ENCODE measurements at places on chromosomes 6 and 20. TPM values are rescaled to one million over a fixed set of nuclear protein-coding genes. Genes with fewer than 3 reads are reported as not detected.

- no peak for DNase-seq
Observed at GRCh38 chr20:18101125-18101810, 36.4 kb upstream of the KAT14 start.

DNA sequence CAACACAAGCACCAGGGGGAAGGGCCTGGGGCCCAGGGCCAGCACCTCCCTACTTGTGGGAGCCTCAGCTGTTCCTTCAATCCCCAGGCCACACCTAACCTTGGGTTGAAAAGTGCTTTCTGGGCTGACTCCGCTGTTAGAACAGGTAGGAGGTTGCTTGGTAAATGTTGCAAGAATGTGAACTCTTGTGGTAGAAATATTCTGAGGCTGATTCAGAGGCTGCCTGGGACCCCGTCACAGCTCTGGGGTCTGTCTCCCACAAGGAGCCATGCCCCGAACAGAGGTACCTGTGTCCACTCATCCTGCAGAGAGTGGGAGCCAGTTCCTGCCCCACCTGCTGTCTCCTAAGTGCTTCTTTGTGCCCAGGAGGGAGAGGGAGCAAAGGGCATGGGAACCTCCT, 14.4 kb upstream of the MAS1L start:
- no peak for DNase-seq

DNA sequence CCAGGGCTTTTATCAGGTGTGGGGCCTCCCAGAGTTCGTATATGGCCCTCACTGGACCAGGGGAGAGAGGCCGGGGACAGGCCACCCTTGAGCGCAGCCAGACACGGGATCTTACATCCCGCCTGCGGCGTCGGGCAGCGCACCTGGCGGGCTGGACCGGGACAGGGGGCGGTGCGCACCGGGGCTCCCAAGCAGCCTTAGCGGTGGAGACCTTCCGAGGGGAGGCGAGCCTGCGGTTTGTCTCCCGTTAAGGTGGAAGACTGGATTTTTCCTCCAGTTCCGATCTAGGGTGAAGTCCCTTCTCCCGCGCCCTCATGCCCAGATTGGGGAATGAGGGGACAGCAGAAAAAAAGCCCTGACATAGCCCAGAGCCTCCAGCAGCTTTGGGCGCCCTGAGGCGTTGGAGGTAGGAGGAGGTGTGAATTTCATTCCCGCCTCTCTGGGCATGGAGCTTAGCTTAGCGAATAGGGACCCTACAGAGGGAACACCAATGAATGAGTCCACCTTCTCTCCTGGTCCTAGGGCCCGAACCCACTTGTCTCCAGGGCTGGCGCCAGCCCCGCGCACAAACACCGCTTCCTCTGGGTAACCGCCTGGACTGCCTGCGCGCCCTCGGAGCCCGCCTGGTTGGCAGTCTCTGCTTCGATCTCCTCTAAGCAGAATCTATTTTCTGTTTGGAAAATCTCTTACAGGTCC, 6.7 kb upstream of the LAMP5 start:
- peak; percentile 10 for DNase-seq

DNA sequence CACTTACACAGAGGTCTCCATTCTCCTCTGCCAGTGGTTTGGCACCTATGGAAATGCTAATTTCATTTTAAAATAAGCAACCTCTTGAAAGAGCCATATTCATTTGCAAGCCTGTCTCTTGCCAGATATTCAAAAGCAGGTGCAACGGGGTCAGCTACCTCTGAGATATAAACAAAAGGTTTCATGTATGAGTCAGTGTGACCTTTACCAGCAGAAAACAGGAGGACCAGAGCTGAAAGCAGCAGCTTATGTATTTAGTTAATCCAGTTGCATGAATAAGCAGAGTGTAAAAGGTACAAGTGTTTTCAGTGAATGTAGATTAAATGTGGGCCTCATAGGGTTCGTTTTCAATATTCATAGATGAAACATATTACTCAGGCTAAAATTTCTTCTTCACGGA, 56.0 kb downstream of the TENT5A start:
- no peak for DNase-seq

TREM1 gene
- 0.56 TPM for polyA plus RNA-seq

EYS gene
- polyA plus RNA-seq, result 0.84 TPM

PTCRA gene
- polyA plus RNA-seq, result not detected

DNA sequence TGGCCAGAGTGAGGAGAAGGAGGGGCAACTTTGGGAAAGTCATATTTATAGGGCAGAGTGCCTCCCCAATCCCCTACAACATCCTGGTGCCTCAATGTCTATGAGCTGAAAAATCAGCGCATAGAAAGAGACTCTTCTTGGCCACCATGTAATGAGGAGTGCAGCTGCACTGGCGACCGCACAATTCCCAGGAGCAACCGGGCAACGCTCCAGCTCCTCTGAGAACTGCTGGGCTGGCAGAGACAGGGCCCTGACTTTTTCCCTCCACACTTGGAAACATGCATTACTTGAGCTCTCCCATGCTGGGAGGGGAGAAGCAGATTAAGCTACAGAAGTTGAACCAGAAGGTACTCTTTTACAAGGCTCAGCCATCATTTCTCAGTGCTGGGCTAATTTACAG, 31.4 kb upstream of the MARCKS start:
- DNase-seq, result peak; percentile 85

DNA sequence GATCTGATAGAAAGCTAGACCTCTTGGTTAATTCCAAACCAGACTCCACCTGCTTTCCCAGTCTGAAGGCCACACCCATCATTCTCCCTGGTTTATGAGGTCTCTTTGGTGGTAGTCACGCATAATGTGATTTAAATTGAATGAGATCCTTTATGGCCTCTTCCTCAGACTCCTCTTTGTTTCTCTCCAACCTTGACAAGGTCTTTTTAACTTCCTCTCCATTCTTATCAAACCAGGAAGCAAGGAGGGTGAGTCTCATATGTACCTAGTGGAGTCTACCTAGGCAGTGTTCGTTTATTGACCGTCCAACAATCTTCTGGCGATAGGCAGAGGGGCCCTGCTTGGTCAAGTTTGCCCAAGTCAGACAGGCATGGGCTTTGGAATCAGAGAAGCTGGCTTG, 184.2 kb upstream of the LAMP5 start:
- no peak for DNase-seq

DNA sequence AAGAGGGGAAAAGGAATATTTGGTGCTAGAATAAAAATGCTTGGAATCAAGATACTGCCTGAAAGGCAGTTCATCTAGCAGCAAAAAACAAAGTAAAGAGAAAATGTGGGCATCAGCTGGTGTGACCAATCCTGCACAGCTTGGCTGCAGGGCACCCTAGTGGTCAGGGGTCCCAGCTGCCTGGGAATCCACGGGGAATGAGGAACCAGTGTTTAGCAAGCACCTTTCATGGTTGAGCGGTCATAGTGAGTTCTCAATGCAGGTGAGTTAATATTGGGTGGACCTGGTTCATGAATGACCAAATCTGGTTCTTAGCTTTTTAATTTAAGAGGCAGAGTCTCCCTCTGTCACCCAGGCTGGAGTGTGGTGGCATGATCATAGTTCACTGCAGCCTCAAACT, 53.3 kb downstream of the CAP2 start:
- DNase-seq, result no peak

- DNase-seq, result no peak
Observed at GRCh38 chr6:118320652-118321051, 227.4 kb upstream of the PLN start.

GRCh38 chr6:73129653-73130443, 95.4 kb downstream of the KHDC1L start:
- DNase-seq, result peak; percentile 49

NKAPL gene
- polyA plus RNA-seq, result 1.9 TPM

DNA sequence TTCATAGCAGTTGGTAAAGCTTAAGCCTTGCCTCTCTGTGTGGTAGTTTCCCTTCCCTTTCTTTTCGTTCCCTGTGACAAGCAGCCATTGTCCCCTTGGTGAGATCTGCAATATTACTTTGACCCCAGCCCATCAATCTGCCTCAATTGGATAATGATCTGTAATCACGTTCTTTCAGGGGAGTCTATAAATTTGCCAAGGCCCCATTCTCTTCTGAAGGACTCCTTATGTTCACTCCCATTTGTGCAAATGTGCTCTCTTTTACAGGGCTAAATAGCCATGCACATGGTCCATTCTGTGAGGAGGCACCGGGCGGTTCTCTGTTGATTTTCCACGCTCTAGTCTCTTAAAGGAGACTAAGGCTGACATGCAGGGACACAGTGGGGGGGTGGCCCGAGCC, 660.4 kb upstream of the SLC35B3 start:
- DNase-seq, result no peak

- no peak for DNase-seq
Observed at GRCh38 chr6:113365191-113365590, 492.0 kb upstream of the MARCKS start.

MC3R gene
- not detected for polyA plus RNA-seq

DNA sequence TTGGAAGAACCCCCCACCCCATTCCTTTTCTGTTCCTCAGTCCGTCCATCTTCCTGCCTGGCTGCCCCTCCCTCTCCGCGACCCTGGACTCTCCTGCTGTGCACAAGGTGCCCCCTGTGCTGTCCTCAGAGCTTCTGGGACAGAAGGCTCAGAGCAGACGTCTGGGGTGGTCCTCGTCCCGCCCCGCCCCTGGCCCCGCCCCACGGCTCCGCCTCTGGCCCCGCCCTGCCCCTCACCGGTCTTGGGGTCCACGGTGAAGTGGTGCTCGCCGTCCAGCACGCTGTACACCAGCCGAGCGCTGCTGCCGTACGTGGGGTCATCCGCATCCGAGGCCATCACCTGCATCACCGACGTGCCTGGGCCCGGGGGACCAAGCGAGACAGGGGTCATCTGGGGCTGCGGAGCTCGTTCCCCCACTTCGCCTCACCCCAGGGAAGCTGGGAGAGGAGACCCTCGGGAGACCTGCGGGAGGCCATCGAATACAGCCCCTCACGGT, 81.0 kb downstream of the CDH22 start:
- DNase-seq, result no peak

- no peak for DNase-seq
Observed at GRCh38 chr6:46632053-46632452, 20.6 kb downstream of the CYP39A1 start.

TOX2 gene
- 3.2 TPM for polyA plus RNA-seq

DNA sequence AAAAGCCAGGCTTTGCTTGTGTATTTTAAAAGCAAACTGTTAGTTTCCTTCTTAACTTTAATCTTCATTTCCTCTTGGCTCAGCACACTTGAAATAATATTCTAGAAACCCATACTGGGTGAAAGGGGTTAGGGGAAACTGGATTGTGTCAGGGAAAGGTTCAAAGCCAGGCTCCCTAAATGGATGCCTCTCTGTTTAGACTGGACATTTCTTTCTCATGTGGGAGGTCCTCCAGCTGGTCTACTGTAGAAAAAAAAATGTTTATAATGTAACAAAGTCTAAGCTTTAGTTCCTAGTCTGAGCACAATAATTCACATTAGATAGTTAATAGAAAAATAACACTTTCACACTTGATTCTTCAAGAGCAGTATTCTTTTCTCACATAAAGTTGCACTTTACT, 89.0 kb upstream of the AKIRIN2 start:
- DNase-seq, result no peak

- peak; percentile 24 for DNase-seq
Observed at GRCh38 chr6:64539917-64540316, 904.3 kb downstream of the PHF3 start.

DNA sequence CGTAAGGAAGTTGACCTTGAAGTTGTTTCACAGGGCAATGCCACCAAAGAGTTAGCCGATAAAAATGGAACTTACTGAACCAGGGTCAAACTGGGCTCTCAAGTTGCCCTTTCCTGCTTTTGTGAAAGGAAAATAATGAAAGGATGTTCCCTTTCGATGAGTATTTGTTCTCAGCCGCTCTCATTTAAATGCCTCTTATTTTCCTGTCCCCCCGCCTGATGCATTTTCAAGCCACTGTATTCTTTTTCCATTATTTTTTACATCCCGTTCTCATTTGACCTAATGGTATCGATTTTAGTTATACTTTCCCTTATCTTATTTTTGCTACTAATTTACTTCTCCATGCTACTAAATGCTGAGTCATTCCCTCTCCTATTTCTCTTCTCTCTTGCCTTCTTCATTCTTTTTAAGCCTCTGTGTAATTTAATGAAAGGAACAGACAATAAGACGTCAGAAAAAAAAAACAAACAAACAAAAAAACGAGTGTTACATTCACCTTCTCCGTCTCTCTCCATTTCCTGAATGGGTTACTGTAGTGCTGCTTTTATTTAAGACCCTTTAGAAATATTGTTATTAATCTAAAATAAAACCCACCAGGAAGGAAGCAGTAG, 655 bp upstream of the NDUFAF4 start:
- no peak for DNase-seq

DNA sequence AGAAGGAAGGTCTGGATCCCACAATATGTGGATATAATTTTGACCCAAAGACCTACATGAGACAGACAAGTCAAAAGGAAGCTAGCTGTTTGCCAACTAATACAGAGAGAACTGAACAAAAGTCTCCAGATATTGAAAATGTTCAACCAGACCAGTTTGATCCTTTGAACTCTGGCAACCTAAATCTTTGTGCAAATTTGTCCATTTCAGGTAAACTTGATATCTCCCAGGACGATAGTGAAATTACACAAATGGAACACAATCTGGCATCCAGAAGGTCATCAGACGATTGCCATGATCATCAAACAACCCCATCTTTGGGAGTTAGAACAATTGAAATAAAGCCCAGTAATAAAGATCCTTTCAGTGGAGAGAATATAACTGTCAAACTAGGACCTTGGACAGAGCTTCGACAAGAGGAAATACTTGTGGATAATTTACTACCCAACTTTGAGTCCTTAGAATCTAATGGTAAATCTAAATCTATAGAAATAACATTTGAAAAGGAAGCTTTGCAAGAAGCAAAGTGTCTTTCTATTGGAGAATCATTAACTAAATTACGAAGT, 41.9 kb upstream of the SDHAF4 start:
- DNase-seq, result no peak

GRCh38 chr6:109428889-109429477, 11.4 kb downstream of the PPIL6 start:
- DNase-seq, result peak; percentile 91

CRISP3 gene
- polyA plus RNA-seq, result 0.46 TPM

DNA sequence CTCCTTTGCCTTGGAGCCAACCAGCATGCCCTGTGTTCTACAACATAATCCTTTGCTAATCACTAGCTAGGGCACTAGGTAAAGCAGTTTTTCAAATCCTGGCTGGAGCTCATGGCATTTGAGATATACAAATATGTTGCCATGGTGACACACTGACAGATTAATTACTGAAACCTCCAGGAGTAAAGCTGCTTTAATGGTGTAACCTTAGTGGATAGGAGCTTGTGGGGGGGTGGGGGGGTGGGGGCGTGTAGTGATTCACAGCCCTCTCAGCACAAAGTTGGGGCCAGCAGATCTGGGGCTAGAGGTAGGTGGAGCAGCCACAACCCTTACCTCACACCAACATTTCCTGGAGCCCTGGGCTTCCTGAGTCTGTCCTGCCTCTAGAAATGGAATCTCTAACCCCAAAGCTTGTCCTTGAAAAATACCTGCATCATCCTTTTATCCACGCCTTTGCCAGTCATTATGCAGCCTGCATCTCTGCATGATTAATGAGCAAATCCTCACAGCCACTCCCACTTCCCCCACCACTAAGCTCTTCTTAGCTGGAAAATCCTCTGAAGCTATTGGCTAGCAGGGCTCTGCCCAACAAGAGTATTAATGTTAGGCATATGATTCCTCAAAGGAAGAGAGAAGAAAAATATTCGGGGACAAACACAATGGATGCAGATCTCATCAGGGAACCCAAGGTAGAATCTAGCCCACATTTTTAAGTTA, 84.5 kb upstream of the PRND start:
- DNase-seq, result no peak
